IPS-NIHi11 (cell line): ENCODE measurements at places on chromosomes 16 and 17.

DNA sequence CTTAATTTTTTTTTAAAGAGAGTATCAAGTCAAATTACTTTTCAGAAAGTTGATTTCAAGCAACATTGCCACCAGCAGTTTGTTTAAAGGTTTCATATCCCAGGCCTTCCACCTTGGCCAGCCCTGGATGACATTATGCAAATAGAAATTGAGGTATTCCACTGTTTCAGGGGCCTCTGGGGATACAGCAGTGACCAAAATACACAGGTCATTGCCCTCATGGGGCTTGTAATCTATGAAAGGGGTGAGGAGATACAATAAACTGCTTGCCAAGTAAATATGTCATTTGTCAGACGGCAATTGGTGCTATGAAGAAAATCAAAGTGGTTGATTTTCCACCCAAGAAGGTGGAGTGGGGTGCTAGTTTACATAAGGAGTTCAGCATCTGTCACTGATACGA, 37.8 kb upstream of the TMC5 start:
- no peak for DNase-seq

GRCh38 chr17:49635121-49635520, 42.8 kb downstream of the SPOP start:
- DNase-seq = no peak

DNA sequence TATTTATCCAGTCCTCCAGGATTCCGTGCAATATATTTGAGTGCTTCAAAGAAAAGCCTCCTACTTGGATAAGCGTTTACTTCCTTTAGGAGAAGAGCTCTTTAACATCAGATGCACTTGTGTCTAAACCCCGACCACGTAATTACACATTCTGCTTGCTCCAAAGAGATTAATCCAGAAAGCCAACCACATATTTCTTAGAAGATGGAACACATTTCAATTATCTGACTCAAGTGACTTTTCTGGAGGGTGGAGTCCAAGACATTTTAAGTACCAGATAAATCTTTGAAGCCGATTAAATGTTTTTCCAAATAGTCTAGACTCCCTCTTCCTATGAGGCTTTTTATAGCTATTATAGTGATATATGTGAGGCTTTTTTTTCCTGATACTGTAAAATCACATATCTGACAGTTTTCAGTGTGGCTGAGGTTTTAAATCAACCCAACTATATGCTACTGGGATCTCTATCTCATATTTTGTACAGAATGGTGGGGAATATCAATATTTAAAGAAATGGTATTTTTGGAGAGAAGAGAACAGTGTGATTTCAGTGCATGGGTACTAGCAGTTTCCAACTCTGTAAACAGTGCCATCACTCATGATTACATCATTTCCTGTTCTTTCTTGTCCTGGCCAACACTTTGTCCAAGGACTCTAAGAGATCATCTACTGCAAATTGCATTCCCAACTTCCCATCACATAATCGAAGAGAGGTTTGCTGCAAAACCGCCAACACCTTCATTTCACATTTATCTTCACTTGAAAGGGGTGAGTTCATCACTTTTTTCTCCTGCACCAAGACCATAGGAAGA, 192.4 kb upstream of the HSBP1 start:
- no peak for DNase-seq

- DNase-seq = no peak
Observed at GRCh38 chr17:66372182-66372581, 69.8 kb downstream of the PRKCA start.

GRCh38 chr16:85589688-85590505, 23.2 kb upstream of the GSE1 start:
- no peak for DNase-seq

DNA sequence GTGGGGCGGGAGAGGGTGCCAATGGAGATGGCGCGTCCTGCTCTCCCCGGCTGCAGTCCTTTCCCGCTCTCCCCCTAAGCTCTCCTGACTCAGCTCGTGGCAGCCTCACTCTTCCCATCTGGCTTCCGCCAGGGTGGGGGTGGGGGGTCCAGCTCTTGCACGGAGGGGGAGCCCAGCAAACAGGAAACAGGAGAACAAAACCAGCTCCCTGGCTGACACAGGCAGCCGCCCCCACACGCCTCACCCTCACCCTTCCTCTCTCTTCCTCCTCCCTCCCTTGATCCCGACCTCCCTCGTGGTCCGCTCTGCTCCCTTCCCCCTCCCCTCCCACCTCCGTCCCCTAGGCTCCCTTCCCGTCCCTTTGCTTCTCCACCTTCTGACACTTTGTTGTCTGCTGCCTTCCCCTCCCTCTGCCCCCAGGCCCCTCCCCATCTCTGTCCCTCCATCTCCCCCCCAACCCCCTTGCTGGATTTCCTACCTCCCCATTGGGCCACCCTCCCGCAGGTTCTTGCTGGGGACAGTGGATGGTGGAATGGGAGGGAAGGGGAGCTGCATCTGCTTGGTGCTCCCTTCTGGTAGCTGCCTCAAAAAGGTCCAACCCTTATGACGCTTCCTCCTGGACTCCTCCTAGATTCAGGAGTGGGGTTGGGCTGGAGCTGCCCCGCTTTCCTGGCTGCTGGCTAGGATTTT, 23.7 kb downstream of the ARHGAP23 start:
- peak; percentile 79 for DNase-seq

DNA sequence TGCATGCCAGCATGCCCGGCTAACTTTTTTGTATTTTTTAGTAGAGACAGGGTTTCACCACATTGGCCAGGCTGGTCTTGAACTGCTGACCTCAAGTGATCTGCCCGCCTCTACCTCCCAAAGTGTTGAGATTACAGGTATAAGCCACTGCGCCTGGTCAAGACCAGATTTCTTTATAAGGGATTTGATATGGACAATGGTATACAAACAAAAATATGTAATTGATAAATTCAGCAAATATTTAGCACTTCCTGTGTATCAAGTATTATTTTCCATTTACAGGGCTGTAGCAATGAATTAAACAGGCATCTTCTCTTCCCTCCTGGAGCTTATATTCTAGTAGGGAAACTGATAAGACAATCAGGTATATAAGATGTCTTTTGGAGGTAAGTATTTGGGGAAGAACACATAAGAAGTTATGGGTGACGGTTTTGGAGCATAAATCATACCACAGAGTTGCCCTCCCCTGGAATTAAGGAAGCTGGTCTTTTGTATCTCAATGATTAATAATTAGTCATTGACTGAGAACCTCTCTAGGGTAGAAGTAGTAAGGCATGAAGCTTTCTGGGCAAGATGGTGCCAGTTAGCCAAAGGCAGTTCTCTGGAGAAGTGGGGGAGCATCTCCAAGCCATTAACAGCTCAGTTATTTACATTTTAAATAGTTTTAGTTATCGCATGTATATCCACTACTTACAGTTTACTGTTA, 35.8 kb downstream of the TANC2 start:
- no peak for DNase-seq

DNA sequence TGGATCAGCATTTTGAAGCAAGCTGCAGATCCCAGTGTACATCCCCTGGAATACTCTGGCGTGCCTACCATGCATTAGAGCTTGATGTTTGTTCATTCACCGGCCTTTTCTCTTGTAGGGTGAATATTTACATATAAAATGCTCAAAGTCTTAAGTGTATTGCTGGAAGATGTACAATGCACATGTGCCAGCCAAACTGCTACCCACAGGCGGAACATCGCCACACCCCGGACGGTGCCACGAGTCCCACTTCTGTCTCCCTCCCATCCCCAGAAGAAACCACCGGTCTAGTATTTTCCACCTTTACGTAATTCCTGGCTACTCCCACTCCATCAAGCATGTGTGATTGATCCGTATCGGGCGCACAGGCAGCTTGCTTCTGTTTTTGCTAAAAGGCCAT, 4.1 kb downstream of the SLC38A8 start:
- DNase-seq = no peak

DNA sequence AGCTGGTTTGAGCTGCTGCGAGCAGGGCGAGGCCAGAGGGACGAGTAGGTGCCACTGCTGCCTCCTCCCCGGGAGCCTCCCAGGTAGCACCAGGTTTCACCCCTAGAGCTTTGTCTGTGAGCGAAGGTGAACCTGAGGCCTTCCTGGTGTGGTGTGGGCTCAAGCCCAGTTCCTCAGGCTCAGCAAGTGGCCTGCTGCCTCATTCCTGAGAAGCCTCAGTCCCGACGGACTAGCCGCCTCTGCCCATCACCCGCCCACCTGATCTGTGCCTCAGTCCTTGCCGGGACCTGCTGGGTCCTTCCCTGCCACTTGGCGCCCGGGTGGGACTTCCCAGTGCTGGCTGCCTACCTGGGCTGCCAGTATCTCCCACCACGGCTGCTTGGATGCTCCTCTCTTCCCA, 1.7 kb downstream of the NLRC3 start:
- no peak for DNase-seq

DNA sequence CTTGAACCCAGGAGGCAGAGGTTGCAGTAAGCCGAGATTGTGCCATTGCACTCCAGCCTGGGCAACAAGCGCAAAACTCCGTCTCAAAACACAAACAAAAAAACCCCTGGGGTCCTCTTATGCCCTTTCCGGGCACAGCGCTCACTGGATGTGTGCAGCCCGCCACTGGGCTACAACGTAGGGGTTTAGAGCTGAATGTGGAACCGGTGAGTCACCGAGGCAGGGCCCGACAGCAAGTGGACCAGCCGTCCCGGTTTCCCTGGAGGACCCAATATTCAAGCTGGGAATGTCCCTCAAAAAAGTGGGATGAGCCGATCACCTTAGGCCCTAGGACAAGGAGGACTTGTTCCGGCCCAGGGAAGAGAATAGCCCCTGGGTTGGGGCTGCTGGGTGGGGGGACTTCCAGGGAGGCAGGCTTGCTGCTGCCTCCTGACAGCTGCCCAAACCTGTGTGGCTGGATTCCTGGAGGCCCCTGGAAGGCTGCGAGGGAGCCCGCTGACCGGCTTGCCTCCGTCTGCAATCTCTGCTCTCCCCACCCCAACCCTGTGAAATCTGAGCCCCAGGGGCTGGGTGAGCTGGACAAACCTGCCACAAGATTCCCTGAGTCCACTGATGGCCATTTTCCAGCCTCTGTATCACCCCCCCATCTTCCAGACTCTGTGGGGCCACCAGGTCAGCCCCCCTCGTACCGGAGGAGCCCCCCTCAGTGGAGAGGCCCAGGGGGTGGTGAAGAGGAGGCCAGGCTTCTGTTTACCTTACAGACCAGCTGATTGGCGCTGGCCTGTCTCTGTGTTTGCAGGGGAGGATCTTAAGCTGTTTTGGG, 2.9 kb upstream of the CLDN9 start:
- DNase-seq = peak; percentile 57

DNA sequence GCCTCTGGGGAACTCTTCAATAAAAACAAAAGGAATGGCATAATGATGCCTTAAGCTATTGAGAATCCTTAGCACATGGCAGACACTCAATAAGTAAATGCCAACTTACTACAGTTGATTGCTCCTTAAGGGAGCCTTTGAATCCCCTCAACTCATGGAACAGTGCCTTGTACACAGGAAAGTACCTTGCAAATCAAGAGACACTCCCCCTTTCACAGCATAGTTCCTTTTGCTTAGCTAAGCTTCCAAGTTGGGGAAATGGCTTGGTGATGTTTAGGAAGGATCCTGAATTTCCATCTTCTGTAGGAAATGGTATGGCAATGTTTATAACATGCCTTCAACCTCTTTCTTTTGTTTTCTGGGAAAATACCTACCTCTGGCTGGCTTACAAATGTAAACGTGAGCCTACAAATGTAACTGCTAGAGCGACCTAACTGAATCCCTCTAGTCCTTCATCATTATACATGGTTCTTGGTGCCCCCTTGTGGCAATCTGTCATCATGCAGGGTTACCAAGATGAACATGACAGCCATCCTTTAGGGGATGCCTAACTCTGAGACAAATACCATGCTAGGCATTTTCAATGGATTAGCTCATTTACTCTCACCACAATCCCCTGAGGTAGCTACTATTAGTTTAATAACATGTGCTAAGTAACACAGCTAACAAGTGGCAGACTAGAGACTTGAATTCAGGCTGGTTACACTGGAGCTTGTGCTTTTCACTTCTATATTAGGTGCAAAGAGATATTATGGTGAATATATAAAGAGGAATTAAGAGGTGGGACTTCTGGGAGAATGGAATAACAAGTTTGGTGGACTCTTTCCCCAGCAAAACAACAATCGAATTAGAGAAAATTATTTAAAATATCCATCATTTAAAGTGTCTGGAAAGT, 65.0 kb downstream of the MMD start:
- DNase-seq = peak; percentile 88

- peak; percentile 11 for DNase-seq
Observed at GRCh38 chr17:78999056-78999768, 10.4 kb downstream of the CANT1 start.

GRCh38 chr16:53257001-53257400, 177.3 kb upstream of the RBL2 start:
- no peak for DNase-seq

- DNase-seq = peak; percentile 84
Observed at GRCh38 chr17:8176197-8176940, at the start of gene TMEM107. TSS of gene TMEM107 (minus strand) at chr17:8176380. CDS start at chr17:8176286, 94 bp downstream.

- no peak for DNase-seq
Observed at GRCh38 chr16:83137894-83138293, 511.1 kb downstream of the CDH13 start.

- DNase-seq = no peak
Observed at GRCh38 chr16:27222249-27223225, 19.2 kb downstream of the KDM8 start.

GRCh38 chr17:83109793-83110645, 30.6 kb downstream of the METRNL start:
- DNase-seq = peak; percentile 69

- no peak for DNase-seq
Observed at GRCh38 chr17:47897561-47897960, 1.5 kb downstream of the SP2 start.

- DNase-seq = no peak
Observed at GRCh38 chr16:1030473-1030901, 42.1 kb upstream of the SSTR5 start.

DNA sequence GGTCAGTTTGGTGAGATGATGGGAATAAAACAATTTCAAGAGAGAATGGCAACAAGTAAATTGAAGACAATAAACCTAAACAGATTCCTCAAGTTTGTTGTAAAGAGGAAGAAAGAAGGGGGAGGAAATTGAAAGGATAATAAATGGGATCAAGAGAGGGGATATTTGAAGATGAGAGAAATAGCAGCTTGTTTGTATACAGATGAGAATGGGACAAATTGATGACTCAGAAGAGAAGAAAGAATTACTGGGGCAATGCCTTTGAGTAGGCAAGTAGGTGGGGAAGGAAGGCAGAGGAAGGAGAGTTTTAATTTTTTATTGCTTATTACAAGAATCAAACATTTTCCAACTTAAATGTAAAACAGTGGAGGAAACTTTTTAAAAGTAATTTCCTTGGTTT, 98.3 kb downstream of the CHD9 start:
- no peak for DNase-seq

- no peak for DNase-seq
Observed at GRCh38 chr17:76191896-76192295, 48.4 kb downstream of the RNF157 start.
